ENCODE measurements at places on chromosomes 6 and 20.

GRCh38 chr6:116267836-116268588 is 11.7 kb downstream of the TSPYL1 start:
- no peak for DNase-seq

DNA sequence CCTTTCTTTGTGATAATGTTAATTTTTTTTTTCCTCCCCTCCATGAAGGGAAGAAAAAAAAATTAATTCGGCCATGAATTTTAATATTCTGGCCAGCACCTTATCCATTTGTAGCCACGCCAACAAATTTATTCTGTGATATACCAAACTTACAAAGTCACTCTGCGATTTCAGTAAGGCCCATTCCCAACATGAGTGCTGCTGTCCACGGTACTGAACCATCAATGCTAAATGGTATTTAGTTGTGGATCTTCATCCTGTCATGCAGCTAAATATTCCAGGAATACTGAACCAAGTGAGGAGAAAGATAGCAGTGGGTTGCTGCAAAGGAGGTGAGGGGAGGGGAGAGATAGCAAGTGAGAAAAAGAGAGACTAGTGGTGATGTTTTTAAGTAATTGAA is 19.5 kb upstream of the RSPH4A start:
- no peak for DNase-seq

GRCh38 chr20:50321797-50322480 is 131.3 kb downstream of the CEBPB start:
- no peak for DNase-seq

DNA sequence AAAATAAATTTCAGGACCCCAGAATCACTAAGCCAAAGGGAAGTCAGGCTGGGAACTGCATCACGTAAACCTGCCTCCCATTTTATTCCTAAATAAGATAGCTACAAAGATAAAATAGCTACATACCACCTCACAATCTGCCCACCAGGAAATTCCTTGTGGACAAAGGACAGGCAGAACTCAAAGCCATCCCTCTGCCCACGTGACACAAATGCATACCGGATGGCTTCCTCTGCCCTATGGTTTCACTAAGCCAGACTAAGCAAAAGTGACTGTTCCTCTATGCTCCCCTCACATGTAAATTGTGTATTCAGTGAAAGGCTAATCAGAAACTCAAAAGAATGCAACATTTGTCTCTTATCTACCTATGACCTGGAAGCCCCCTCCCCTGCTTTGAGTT is 15.0 kb downstream of the MBOAT1 start:
- no peak for DNase-seq

DNA sequence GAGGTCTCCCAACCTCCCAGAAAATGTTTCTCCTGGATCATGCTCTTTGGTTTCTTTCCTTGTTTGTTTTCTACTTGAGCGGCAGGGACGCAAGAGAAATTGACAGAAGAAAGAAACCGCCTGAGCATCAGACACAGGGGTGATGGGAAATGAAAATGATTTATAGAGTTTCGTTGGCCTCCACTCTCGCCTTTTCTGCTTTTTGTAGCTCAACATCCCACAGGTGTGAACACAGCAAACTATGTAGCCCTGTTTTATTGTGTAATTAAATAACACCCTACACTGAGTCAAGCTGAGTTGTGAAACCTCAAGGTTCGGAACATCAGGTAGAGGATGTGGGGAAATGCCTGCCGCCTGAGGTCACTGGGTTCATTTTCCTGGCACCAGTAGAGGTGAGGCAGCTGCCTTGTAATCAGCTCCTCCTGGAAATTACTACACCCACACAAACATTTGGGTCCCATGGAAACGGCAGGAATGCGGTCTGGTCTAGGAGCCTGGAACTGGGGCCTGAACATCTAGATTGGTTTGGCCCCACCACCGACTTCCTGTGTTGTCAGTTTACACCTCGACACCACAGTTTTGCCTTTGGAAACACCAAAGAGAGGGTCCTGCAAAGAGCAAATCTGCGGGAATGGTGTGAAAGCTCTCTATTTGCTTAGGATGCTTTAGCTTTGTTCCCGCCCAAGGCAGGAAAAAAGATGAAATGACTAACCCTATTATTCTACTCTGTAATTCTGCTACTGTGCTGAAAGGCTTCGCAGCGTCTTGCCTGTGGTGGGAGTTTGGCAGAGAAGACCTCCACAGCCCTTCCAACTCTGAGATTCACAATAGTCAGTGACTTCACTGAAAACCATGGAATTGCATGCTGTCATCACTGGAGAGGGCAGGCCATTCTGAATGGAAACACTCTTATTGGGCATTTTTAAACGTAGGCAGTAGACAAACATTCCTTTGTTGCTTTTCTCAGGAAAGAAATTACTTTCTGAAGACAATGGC is 53.0 kb downstream of the ADAT2 start:
- DNase-seq = no peak

DNA sequence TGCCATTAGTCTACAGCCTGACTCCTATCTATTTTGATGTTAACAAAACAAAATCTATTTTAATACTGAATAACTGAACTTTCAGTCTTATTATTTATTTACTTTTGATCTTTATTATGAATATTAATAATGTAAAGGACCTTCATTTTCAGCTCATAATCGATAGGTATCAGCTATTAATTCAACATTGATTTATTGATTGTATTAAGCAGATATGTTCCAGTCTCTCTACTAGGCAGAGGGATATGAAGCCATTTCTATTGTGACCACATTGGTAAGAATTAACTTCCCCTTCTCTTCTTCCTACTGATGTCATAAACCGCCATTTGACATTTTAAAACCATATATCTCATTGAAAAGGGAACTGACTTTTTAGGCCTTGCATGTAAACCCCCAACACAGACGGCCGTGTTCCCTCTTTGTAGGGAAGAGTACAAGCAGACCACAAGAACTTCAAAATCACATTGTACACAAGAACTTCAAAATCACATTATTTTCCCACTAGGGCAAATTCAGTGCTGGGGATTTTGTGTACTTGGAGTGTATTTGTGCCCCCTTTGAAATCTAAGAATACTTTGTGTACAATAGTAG is 69.5 kb upstream of the FABP7 start:
- DNase-seq = no peak

DNA sequence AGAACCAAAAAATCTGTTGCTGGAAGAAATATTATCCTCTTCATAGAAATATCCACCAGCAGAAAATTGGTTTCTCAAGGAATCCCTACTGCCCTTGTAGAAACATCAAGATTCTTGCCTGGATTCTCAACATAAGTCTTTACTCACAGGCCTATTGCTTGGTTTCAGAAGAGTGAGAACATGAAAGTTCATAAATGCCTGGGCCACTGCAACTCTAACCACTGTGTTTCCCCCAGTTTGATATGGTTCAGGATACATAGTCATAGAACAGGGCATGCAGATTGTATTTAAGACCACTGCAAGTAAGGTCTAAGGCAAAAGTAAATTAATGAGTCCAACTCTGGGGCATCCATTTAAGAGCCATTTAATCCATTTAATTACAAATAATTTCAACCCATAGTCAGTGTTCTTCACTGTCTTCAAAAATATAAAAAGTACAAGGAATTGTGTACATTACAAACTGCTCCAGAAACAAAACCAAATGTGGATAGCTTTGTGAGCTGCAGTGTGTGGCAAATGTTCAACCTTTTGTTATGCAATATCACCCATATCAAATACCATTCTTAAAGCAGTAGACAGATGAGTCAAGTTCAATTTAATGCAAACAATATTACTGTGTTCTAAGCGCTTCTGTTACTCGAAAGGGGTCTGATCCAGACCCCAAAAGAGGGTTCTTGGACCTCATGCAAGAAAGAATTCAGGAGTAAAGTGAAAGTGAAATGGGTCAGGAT is 83.3 kb downstream of the OPRM1 start:
- no peak for DNase-seq

DNA sequence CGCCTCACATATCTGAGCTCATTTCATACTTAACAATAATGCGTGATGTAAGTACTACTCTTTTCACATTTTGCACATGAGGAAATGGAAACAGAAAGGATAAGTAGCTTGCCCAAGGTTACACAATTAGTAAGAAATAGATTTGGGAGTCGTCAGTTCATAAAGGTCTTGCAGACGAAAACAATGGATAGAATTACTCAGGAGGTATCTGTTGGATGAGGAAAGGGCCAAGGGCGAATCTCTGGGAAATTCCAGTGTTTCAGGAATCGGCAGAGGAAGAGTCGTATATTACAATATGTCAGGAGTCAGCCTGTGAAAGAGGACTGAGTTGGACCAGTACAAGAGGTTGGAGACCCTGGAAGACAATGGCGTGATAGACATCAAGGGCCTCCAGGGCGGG is 12.8 kb upstream of the EDN1 start:
- DNase-seq = no peak

GRCh38 chr6:34680802-34681515 is 15.6 kb downstream of the ILRUN start:
- no peak for DNase-seq

DNA sequence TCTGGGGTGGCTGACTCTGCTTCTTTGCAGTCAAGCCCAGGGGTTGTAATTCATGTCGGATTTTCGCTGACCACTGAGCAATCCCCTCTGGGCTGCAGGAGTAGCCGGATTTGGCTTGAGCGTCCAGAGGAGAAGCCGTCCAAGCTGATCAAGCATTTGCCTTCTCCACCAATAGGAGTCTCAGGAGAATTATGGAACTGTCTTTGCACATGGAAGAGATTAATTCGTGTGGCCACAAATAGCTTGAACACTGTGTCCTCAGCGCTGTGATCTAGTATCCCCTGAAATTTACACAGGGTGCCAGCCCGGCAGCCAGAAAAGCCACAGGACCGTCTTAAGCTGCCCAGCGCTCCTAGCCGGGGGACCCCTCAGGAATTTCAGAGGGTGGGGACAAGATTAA is 37.1 kb downstream of the EYA2 start:
- DNase-seq = no peak

All from stimulated activated CD8-positive, alpha-beta memory T cell treated with anti-CD3 and anti-CD28 coated beads, Interleukin-4, amount 100 ng/mL, for 48 hours (primary cell).